Suprapubic skin (tissue), 4 donors: ENCODE measurements at places on chromosomes 7 and 10. TPM values are rescaled to one million over a fixed set of nuclear protein-coding genes. Genes with fewer than 3 reads are reported as not detected.
A peak's percentile ranks its signal among the peaks of the same experiment; 100 is the strongest.

GRCh38 chr10:84531396-84531795 lies 203.0 kb downstream of the CCSER2 start:
- no peak for DNase-seq

DNA sequence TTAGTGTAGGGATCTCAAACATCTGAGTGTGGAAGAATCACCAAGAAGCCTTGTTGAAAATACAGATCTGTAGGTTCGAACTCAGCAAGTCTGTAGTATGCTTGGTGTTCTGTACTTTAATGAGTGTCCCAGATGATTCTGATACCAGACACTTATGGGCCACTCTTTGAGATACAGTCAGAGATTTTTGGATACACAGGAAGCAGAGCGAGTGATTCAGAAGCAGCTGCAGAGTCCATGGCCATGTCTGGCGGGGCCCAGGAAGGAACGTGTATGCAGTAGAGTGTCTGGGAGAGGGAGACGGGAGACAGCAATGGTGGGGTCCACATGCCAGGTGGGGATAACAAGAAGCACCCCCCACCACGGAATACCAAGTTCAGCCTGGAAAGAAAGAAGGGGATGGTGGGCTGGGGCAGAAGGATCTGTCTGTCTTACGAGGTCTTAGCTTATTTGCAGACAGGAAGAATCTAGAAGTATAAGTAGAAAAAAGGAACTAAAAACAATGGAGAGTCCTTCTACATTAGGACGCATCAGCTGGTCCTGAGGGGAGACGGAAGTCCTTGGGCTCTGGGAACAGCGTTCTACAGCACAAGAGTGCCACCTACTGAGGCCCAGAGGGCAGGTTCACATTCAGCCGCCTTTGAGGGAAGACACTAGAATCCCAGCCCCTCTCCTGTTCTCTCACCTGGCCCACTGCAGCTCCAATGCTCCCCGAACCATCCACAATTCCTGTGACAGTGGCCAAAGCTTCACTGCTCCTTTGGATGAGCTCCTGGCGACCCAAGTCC lies 55.4 kb downstream of the SLC37A3 start:
- no peak for DNase-seq

DNA sequence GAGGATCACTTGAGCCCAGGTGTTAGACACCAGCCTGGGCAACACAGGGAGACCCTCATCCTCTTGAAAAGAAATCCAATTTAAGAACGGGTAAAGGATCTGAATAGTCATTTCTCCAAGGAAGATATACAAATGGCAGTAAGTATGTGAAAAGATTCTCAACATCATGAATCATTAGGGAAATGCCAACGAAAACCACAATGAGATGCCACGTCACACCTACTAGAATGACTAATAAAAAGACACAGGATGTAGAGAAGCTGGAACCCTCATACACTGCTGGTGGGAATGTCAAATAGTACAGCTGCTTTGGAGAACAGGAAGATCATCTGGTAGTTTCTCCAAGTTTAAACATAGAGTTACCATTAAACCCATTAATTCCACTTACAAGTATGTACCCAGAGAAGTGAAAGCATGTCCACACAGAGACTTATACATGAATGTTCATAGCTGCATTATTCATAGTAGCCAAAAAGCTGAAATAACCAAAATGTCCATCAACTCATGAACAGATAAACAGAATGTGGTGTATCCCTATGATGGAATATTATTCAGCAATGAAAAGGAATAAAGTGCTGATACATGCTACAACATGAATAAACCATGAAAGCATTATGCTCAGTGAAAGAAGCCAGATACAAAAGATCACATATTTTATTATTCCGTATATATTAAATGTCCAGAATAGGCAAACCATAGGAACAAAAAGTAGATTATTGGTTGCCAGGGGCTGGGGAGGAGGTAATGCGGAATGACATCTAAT lies 13.1 kb upstream of the ZMIZ2 start:
- DNase-seq: no peak

DNA sequence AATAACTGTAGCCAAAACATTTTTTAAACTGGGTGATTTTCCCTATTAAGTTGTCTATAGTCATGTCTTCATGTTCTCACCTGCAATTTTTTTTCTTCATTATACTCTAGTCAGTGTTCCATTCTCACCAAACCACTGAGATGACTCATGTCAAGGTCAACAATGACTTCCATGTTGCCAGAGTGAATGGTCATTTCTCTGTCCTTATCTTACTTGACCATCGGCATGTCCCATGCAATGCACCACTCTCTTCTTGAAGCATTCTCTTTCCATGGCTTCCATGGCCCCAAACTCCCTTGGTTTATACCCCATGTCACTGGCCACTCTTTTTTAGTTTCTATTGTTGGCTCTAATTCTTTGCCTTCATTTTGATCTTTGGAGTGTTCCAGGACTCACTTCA lies 173.9 kb downstream of the PPP1R17 start:
- DNase-seq: no peak

- DNase-seq: no peak
Observed at GRCh38 chr7:2307690-2308107, 6.5 kb downstream of the SNX8 start.

DNA sequence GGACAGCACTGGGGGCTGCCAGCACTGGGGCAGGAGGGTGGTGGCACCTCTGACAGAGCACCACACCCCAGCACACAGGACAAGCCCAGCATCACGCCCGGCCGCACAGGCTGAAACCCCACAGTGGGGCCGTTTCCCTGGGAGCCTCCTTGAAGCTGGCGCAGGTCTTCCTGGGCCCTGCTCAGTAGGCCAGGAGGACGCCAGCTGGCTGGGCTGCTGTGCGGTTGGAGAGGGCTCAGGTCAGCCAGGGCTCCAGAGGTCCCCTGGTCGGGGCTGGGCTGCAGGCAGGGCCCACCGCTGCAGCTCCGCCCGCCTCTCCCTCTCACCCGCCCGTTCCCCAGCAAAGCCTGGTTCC lies 137.3 kb downstream of the TCERG1L start:
- DNase-seq: peak; percentile 38

- no peak for DNase-seq
Observed at GRCh38 chr7:96658022-96658412, 51.6 kb downstream of the SEM1 start.

DNA sequence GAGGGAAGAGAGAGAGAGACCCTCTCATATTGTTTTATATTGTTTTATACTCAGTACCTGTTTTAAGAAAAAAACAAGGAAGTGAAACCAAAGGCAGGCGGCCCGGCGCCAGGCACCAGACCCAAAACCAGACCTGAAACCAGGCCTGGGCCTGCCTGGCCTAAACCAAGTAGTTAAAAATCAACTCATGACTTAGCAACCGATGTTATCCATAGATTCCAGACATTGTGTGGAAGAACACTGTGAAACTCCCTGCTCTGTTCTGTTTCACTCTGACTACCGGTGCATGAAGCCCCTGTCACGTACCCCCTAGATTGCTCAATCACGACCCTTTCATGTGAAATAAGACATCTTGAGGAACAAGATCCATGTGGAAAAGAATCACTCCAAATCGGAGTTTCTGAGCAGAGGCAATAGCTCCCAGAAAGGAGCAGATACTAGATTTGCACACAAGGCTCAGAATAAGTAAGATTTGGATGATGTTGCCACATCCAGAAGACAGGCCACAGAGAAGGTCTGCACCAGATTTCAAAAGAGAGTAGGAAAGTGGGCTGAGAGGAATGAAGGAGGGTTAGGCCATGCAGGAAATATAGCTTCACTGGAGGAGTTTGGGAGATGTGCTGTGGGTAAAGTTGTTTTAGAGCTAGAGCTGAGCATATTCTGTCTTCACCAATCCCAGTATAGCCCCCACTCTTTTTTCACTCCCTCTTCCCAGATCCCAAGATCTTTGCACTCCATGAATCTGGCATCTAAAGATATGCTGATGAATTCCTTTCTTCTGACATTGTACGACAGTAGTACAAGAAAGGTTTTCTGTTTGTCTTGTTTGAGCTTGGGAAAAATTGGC lies 8.8 kb upstream of the ZNF248 start:
- no peak for DNase-seq

DNA sequence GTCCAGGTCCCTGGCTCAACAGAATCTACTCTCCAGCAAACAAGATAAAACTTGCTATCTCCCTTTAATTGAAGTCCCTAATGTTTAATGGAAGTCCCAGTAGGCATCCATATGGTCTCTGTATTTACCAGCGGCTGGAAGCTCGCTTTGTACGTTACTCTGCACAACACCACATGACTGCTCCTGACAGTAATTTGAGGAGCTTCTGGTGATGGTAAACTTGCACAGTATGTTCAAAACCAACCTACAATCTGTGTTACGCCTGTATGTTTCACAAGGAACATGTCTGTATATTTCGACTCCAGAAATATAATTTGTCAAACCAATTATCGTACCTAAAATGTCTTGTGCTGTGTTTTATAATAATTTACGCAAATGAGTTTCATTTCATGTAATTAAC lies 4.4 kb upstream of the TECPR1 start:
- DNase-seq: no peak

GRCh38 chr10:96124230-96125141 lies 5.6 kb upstream of the ZNF518A start:
- no peak for DNase-seq

DNA sequence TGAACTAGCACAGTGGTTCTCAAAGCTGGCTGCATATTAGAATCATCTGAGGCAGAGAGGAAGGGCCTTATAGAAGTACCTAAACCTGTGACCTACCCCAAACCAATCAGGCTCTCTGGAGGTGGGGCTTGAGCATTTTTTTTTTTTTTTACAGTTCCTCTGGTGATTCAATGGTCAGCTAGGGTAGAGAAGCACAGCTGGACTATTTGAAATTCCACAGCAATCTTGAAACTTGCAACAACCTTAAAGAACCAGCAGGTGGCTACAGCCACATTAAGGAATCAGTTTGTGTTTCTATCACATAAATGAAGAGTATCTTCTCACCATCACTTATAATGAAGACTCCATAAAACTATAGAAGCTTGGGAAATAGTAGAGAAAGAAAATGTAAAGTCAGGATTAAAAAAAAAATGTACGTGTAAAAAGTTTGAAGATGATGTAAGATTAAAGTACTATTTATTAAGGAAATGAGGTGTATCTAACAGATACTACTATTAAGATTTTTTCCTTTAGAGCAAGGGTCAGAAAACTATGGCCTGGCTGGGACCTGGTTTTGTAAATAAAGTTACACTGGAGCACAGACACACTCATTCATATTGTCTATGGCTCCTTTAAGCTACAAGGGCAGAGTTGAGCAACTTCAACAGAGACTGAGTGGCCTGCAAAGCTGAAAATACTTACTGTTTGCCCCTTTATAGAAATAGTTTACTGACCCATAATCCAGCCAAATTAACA lies 3.8 kb downstream of the RTKN2 start:
- no peak for DNase-seq

DNA sequence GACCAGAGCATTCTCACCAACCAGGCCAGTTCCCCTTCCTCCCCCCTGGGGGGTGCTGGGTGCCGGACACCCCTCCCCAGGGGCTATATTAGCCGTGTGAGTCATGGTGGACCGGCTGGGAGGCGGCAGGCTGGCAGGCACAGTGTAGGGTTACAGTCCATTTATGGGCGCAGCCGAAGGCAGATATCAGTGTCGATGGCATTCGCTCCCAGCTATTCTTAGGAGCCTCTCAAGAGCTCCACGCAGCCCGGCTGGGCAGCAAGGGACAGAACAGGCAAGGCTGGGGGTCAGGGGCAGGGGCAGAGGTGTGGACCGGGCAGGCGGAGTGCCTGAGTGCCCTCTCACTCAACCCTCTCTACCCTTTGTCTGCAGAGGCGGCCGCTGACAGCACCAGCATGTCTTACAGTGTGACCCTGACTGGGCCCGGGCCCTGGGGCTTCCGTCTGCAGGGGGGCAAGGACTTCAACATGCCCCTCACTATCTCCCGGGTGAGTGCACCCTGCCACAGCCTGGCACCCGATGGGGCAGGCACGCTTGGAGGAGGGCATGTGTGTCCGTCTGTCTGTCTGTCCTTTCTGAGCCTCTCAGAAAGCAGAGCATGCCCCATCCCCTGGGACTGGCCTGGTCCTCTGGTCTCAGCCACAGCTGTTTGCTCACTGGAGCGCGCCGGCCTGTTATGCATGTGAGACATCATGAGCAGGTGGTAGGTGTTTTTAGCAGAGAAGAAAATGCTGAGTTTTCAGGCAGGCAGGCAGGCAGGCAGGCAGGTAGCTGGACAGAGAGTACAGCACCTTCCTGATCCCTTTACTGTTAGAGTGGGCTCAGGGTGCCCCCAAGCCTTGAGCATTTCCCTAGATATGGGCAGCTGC lies at the start of gene LDB3:
Gene LDB3, plus strand, starts transcription at position 215 of the 869 bp plus-strand sequence. Its CDS starts 181 bp downstream, at position 396.
- no peak for DNase-seq

DNA sequence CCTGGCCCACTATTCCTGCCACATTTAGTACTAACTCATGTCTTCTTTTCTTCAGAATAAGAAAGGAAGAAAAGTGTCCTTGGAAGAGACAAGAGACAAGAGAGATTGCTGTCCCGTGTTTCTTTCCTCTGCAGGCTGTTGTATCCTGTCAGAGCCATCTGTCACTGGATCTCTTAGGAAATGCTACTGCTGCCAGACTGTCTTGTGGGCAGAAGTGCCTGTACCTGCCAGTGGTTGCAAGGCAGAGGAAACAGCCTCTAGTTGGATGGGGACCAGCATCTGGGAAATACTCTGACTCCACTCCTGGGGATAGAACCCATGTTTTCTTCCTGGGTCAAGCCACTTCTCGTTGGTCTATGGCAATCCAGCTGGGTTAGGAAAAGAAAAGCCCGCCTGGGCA lies 16.7 kb upstream of the MAP3K8 start:
- DNase-seq: no peak

- no peak for DNase-seq
Observed at GRCh38 chr10:21238044-21238443, 287.4 kb downstream of the SKIDA1 start.

GRCh38 chr7:105010504-105011130 lies 3.4 kb upstream of the KMT2E start:
- DNase-seq: no peak

- DNase-seq: no peak
Observed at GRCh38 chr10:71520042-71520441, 123.3 kb downstream of the CDH23 start.

DNA sequence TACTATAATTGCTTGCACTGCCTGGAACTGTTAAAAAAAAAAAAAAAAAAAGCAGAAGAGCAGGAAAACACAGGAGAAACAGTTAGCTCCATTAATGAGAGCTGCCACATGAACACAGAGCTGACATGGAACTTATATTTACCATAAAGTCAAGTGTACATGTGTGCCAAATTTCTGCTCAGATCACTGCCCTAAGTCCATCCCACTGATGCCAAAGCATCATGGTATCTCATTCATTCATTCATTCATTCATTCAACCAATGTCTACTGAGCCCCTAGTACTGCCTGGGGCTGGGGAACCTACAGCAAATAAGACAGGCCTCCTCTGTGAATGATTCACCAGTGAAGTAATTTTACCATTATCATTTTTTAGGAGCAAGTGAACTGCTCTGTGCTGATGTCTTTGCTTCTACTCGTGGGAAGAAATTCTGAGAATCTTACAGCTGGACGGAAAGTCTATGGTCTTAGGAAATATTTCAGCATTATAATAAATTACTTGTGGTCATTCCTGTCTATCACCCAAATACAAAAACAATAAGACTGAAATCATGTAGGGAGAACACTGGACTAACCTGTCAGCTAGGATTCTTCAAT lies 58.8 kb upstream of the ABLIM1 start:
- no peak for DNase-seq

GRCh38 chr10:91681361-91682276 lies 48.7 kb upstream of the PPP1R3C start:
- DNase-seq: no peak

The GBX1 gene
- total RNA-seq: not detected

The PNLIPRP2 gene
- not detected for total RNA-seq

The HTR7 gene
- 0.29 TPM for total RNA-seq

The PTF1A gene
- not detected for total RNA-seq

The IFIT3 gene
- total RNA-seq: 2.2 TPM
